ENCODE measurements at places on chromosomes 5 and 9. TPM values are rescaled to one million over a fixed set of nuclear protein-coding genes. Genes with fewer than 3 reads are reported as not detected.
A peak's percentile ranks its signal among the peaks of the same experiment; 100 is the strongest.

Gene SPRY4
- polyA plus RNA-seq = 36.3 TPM

Gene NEUROG1
- polyA plus RNA-seq = not detected

Gene CATSPER3
- polyA plus RNA-seq = 1.1 TPM

Gene UBTD2
- polyA plus RNA-seq = 80.3 TPM

Gene OR1L4
- polyA plus RNA-seq = not detected

Gene BTNL3
- 0.10 TPM for polyA plus RNA-seq

Gene CNTLN
- 13.1 TPM for polyA plus RNA-seq

DNA sequence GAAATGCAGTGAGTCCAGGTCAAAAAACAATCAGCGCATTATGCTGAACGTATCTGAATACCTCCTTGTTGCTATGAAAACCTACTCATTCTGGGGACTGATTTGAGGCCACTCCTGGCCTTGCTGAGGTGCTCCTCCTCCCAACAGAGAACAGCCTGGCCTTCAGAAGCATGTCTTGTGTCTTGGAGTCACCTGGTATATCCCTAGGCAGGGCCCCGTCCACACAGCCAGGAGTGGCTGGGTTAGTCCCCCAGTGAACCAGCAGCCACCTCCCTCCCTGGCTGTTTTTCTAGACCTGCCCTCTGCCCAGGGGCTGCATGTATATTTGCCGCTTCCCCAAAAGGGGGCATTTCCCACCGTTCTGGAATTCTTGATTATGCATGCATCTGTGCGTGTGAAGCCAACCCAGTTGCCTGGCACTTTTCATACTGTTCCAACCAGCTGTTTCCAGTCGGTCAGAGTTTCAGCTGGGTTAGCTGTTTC is 99.2 kb upstream of the SPATA31C2 start:
- no peak for DNase-seq

DNA sequence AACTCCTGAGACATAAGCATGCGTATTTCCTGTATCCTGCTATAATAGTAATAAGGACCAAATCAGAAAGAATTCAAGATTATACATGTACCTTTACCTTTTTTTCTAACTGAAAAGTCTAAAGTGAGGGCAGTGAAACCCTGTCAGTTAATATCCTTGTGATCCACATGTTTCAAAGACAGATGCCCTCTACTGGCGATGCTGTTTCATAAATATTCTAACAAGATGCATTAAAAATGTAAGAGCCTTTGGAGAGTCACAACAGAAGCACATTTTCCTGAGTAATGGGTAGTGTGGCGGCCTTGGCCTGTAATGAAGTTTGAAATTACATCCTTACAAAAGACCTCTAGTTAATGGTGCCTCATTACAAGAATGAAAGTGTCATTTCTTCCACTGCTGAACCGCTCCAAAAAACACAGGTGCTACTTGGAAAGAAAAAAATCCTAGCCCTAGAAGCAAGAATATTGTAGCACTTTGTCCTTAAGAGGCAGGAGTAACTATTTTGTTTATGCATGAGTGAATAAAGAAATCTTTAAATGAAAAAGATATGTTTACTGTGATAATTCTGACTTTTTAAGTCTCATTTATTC is 232.6 kb downstream of the EPB41L4A start:
- DNase-seq = no peak

GRCh38 chr5:37412515-37412914 is 33.4 kb downstream of the WDR70 start:
- no peak for DNase-seq

- DNase-seq = peak; percentile 22
These were observed at the start of gene ARHGEF28 for GRCh38 chr5:73625944-73626811. TSS of gene ARHGEF28 (plus strand) at chr5:73626196. CDS start at chr5:73684852, 58,656 bp downstream.

GRCh38 chr5:97838214-97838613 is 655.2 kb upstream of the RIOK2 start:
- no peak for DNase-seq

- DNase-seq = no peak
These were observed 56.6 kb downstream of the ZNF510 start for GRCh38 chr9:96721303-96721702.

- DNase-seq = no peak
These were observed 35.5 kb downstream of the TTC1 start for GRCh38 chr5:160044391-160044804.

GRCh38 chr5:152403046-152403445 is 2.0 kb downstream of the NMUR2 start:
- DNase-seq = no peak

DNA sequence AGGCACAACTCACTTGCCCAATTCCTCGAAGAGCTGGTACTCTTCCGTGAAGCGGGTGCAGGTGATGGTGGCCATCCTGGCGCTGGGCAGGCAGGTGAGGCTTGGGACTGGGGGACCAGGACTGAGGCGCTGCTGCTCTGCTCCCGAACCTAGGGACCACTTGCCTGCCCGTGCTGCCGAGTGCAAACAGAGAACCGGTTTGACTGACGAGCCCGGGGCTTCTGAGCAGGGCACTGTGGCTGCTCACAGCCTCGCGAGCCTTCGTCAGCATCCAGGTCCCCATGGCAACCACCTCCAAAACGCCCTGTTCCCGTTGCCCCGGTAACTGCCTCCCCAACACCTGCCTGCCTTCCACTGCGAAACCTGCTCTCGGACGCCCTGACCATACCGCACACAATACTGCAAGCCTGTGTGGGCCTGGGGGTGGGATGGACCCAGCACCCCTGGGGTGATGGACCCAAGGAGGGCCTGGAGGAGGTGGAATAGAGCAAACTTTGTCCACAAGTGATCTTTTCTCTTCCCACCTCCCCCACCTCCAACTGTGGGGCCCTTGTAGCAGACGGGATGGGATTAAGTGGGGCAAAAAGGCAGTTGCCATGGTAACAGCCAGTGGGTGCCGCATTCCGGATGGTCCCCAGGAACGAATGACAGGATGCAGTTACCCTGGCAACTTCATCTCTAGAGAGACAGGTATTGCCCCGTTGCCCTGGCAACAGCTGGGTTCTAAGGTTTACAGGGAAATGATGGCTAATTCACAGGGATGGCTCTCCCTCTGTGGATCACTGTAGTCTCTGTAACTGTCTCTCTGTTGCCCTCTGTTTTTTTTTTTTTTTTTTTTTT is at the start of gene CAMK2A:
Gene CAMK2A, minus strand, starts transcription at position 223 of the 840 bp plus-strand sequence. Its CDS starts 148 bp downstream, at position 75.
- DNase-seq = no peak

GRCh38 chr9:4139196-4139595 is 160.7 kb downstream of the GLIS3 start:
- DNase-seq = no peak

DNA sequence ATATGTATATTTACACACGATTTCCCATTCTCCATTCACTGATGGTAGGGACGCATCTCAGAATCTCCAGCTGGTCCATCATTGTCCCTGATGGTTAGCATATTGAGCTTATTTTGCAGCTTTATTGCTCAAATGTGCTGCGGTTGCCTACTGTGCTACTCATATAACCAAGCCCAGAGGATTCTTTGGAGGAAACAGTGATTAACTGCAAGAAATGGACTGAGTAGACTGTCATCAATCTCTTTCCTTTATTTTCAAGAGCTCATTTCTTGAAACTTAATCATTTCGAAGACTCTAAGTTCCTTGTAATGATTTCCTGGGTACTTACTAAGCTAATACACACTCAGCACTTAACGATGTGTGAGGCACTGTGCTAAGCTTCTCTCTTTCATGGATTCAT is 119.0 kb downstream of the MAT2B start:
- DNase-seq = no peak

DNA sequence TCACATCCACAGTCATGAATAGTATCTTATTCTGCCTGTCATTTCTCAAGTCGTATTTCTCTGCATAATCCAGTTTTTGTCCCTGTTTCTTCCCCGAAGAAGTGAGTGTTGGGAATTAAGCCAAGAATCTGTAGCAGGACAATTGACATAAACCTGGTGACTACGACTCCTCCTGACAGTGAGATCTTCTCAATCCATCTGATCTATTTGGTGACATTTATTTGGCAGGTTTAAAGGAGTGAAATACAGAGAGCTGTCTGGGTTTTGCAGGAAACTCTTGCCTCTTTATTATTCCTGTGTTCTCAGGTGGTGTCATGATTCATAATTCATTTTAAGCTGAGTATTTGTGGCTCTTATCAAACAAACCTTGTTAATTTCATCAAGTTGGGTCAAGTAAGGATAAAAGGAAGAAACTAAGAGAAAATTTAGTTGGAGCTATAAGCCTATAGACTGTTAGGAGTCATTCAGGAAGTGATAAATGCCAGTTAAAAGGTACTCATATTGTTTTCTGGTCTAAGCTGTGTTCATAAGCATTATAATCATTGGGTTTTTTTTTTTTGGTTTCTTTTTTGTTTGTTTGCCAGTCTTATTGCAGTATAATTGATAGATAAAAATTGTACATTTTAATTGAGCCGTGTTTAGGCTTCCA is 95.9 kb upstream of the PCSK1 start:
- no peak for DNase-seq

DNA sequence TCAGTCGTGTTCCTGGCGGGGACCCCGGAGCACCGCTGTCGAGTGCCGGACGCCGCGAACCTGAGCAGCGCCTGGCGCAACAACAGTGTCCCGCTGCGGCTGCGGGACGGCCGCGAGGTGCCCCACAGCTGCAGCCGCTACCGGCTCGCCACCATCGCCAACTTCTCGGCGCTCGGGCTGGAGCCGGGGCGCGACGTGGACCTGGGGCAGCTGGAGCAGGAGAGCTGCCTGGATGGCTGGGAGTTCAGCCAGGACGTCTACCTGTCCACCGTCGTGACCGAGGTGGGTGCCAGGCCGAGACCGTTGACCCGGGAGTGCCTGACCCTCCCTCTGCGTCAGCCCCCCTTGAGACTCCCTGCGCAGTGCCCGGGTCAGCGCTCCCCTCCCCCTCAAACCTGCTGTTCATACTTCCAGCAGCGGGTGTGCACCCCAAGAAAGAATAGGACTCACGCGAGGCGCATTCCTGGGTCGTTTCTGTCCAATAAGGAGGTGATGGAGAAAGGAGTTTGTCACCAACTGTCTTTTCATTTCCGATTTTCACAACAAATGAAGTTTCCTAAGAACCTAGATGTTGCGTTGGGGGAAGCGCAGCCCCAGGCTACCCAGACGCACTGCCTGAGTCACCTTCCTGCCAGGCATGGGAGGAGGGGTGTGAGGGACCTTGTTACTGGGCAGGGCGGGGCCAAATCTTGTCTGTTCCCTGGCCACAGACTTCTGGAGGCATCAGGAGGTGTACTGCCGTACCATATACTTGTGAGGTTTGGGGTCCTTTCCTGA is 722 bp downstream of the SLC22A4 start:
- no peak for DNase-seq

DNA sequence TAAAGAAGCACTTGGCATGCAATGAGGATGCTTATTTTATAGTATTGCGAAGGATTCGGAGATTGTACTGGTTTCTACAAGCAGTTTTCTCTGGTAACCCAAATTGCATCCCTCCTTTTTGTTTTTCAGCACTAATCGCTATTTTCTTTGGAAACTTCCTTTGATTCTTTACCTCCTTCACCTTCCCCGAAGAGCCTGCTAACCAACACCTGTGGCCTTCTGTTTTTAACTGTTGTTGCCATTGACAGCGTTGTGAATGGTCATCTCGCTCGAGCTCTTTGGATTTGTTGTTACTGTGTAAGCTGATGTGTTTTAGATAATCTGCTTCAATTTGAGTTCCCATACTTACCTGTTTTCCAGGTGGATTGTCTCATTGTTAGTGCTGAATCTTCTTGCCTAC is 1.1 kb downstream of the CNOT6 start:
- DNase-seq = no peak

DNA sequence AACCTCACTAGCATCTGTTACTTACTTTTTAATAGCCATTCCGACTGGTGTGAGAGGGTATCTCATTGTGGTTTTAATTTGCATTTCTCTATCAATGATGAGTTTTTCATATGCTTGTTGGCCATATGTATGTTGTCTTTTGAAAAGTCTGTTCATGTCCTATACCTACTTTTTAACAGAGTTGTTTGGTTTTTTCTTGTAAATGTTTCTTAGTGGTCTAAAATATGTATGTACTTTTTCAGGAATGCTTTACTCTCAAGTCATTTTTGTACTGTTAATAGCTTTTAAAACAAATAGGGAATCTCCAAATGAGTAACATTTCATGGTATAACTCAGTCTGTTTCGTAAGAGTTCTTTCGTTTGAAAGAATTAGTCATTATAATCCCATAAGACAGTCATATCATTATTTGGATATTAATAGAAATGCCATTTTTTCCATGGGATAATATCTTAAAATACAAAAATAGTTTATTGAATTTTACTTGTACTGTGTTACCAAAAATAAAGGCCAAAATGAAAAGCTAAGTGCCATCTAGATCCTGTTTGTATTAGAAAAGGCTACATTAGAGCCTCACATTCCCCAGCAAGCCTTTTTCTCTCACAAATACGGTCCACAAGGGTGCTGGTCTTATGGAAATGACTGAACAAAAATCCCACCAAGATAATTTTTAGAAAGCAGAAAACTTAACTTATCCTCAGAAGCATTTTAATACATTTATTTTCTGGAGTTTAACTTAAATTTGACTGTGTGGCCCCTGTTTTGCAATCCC is 247.7 kb downstream of the PJA2 start:
- DNase-seq = no peak

- DNase-seq = no peak
These were observed 186.6 kb downstream of the HINT1 start for GRCh38 chr5:130978475-130978874.

DNA sequence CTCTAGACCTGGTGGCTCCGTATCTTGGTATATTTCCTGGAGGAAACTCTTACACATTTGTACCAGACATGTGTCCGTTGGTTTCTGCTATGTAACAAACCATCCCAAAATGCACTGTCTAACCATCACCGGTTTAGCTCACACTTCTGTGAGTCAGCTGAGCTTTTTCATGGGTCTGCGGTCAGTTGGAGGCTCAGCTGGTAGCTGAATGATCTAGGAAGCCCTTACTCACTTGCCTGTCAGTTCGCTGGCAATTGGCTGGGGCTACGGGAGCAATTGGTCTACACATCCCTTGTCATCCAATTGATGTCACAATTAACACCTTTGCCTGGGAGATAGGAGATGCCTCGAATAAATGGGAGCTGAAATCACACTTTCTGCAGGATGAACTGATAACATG is 11.6 kb upstream of the WHRN start:
- no peak for DNase-seq

DNA sequence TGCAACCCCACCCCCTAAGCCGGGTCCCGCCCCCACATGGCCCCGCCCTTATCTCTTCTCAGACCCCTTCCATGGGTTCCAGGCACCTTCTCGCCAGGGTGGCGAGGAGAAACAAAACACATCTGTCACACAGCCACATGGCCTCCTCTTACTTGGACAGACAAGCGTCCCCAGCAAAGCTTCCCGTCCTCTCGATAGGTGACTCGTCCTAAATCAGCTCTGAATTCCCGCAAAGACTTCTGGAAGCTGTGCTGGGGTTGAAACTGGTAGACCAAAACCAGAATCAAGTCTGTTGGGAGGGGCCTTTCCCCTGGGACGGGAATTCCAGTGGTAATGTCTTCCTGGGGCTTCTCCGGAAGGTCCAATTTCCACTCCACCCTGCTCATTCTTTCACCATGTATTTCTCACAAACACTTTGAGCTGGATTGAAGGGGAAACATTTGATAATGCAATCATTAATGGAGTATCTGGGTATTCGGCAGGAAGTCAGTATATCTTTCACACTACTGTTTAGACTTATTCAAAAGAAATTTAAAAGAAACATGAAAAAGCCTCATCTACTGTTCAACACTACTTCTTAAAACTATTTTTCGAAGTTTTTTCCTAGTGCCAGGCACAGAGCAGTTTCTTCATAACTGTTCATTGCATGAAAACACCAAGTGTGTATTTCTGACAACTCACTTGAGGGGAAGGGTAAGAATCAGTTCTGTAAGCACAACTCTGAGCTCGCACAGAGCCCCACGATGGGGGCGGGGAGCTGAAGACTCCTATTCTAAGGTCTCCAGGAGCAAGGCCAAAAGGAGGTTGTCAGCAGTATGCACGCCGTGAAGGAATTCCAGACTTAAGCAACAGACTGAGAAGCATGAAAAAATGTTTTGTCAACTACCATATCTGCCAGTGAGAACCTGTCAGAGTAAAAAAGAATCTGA is 644 bp upstream of the CTNNAL1 start:
- DNase-seq = peak; percentile 79
